Stimulated activated CD8-positive, alpha-beta memory T cell treated with anti-CD3 and anti-CD28 coated beads, Interleukin-2, amount 100 ng/mL, for 1 hour (primary cell): ENCODE measurements at places on chromosomes 7 and 10.
A peak's percentile ranks its signal among the peaks of the same experiment; 100 is the strongest.

DNA sequence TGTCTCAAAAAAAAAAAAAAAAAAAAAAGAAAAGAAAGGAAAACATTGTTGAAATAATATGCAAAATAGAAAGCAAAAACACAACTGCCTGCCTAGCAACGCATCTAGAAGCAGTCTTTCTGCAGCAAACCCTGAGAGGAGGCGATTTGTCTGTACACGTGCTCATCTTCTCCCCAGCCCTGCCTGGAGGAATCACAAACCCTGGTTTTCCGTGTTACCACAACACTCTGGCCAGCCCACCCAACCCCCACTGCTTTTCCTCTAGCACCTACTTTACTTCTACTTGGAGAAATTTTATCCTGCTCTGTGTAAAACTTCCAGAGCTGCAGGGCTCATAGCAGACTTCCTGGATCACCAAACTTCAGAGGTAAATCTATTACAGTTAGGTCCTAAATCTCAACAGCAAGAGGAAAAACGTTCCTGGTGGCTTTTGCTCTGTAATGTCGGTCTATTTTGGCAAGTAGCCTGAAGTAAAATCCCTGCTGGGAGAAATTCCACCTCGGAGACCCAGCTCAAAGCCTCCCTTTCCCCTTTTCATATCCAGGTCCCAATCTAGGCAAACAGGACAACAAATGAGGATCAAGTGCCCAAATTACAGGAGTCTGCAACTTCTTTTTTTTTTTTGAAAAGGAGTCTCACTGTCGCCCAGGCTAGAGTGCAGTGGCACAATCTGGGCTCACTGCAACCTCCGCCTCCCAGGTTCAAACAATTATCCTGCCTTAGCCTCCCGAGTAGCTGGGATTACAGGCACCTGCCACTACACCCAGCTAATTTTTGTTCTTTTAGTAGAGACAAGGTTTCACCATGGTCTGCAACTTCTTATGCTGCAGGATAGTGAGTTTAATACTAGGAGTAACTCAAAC lies 91.6 kb downstream of the DNMBP start:
- no peak for DNase-seq

DNA sequence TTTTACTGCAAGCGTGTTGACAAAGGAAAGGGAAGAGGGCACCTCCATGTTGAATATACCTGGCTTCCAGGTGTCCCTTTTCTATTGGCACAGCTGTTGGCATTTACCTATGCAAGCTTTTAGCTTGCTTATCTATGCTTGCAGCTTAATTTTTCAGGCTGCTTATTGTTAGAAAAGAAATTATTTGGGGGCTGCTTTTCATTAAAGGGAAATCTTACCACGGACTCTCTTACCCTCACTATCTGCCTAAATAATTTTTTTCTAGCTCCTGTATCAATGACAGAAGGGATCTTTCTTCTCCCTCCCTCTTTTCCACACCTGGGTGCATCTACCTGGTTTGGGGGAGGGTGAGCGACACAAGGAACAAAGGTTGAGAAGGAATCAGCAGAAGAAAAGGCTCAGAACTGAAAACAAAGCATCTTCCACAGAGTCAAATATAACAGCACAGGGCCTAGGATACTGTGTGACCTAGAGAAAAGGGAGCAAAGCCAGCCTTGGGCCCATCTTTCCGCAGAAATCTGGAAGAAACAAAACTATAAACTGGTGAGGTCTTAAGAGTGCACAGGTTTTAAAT lies 15.2 kb upstream of the GJC3 start:
- no peak for DNase-seq

GRCh38 chr10:119120875-119121274 lies 17.0 kb downstream of the DENND10 start:
- no peak for DNase-seq

GRCh38 chr7:137960020-137960419 lies 41.9 kb downstream of the CREB3L2 start:
- no peak for DNase-seq

- no peak for DNase-seq
Measured at GRCh38 chr7:157841773-157842370, 505.1 kb downstream of the DNAJB6 start.

DNA sequence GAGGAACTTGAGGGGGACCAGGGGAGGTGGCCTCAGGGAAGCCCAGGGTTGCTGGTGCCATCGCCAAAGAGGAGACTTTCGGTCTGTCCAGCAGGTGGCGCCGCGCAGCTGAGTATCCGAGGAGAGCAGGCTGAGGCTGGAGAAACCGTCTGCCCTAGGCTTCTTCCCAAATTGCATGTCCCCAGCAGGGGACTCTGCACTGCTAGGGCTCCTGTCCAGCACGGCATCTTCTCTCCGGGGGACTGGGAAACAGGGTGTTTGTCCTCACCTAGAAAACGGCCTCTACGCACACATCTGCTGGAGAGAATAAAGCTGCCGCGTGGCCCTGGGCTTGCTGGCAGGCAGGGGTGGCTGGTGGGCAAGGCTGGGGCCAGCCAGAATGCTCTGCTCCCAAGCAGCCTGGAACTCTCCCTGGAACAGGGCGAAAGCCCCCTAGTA lies 161.9 kb downstream of the SH2D4B start:
- DNase-seq: peak; percentile 36

DNA sequence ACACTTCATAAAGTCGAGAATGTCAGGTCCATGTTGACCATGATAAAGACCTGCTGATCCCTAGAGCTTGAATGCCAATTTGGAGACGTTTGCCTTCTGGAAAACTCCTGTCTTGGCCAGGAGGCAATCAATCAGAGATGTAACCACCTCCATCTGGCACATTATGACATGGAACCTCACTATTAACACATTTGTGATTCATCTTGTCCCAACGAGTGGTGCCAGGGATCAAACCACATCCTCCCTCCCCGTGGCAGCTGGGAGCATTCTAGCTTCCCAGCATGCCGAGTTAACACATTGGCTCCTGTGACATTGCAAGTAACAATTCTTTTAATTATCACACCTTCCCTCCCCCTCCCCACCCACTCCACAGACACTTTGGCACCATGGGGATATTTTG lies 84.0 kb upstream of the PPP1R17 start:
- no peak for DNase-seq

DNA sequence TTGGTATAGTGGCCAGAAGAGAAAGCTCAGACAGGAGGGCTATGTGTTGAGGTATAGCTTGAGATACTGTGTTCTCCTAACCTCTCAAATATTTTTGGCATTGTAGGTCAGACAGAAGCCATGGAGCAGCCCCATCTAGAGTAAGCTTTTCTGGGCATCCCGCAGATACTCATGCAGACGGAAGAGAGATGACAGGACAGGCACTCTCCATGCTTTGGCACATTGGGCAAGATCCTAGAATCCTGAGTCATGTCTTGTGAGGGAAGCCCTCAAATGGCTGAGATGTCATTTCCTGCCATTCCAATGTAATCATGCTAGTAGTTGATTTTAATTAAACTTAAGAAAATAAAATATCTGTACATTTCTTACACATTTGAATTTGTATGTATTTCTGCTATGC lies 16.8 kb upstream of the KIF20B start:
- no peak for DNase-seq

GRCh38 chr10:13642293-13642692 lies 55.5 kb downstream of the PRPF18 start:
- DNase-seq: no peak

- no peak for DNase-seq
Measured at GRCh38 chr10:133405272-133405671, 11.3 kb downstream of the MTG1 start.

GRCh38 chr10:51789118-51789517 lies 89.7 kb upstream of the CSTF2T start:
- DNase-seq: no peak

DNA sequence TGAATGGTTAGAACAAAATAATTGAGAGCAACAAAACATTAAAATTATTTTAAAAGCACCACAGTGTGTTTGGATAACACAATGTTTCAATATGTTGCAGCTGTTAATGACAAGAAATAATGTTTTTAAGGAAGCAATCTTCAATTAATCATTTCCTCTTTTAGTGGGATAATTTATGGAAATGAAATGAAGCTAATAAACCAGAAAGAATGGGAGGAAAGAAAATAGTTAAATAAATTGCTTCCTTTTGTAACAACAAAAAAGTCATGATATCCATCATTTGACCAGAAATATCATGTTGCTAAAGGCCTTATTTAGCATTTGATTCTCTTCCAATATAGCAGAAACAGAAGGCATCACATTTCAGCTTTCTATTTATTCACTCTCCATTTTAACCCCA lies 224.5 kb downstream of the SEMA3A start:
- no peak for DNase-seq

- DNase-seq: no peak
Measured at GRCh38 chr7:18901351-18901750, 216.1 kb downstream of the TWIST1 start.

DNA sequence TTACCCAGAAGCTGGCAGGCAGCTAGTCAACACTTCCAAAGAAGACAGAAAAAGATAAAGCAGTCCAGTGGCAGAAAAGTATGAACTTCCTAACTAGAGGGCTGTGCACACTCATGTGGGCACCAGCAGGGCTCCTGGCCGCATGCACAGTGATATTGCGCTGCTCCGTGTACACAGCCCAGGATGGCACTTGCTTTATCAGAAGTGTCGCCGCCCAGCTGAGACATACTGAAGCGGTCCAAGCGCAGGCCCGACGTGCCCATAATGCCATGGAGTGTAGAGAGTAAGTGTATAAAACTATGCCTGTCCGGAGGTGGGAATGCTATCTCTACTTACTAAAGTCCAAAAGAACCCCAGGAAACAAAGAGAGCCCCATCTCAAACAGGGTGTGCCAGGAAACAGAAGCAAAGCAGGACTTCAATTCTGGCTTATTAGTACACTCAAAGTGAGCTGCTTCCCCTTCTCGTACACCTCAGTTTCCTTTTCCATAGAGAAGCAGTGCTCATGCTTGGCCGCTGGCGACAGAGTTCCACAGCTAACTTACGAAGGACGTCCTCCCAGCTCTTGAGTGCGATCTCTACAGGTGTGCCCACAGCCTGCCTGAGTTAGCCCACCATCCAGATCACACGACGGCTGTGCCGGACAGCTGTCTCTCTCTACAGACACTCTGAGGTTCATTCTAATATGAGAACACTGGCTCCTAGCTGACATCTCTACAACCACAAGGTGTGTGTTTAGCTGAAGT lies 234.3 kb downstream of the COBL start:
- DNase-seq: no peak

DNA sequence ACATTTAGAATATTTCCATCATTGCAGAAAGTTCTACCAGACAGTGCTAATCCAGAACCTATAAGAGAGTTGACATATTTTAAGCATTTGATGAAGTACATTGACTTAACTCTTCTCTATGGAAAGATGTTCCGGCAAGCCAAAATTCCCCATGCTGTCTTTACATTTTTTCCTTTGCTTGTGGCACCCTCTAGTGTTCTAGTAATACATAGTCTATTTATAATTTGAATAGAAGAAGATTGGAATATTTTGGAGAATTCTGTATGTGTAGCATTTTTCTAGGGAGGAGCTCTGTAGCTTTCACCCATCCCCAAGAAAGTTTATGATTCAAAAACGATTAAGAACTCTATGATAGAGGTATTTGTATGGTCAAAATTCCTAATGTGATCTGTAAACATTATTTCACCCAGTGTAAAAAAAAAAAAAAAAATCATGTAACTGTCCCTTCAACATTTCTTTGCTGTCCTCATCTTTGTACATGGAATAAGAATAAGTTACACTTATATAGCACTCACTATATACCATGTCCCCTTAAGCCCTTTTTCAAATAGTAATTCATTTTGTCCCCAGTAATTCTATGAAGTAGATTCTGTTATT lies 33.2 kb downstream of the NRF1 start:
- DNase-seq: no peak

DNA sequence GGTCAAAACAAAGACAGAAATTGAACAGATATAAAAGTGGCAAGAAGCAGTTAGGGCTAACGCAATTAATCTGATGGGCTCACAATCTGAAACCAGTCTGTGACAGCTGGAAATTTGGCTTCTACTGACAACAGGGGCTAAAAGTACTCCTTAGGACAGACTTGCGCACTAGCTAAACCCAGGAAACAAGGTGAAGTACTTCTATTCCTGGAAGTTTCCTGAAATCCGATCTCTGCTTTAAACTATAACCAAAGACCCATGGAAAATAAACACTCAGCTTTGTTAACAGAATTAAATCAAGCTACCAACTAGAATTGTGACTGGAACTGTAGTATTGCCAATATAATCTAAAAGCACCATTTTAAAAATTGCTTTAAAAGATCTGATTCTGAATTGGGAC lies 520.2 kb upstream of the ZWINT start:
- no peak for DNase-seq

- DNase-seq: peak; percentile 100
Measured at GRCh38 chr7:158829342-158830210, at the start of gene ESYT2. Gene ESYT2, minus strand, starts transcription at chr7:158829509. Its CDS starts 91 bp downstream, at chr7:158829418.

DNA sequence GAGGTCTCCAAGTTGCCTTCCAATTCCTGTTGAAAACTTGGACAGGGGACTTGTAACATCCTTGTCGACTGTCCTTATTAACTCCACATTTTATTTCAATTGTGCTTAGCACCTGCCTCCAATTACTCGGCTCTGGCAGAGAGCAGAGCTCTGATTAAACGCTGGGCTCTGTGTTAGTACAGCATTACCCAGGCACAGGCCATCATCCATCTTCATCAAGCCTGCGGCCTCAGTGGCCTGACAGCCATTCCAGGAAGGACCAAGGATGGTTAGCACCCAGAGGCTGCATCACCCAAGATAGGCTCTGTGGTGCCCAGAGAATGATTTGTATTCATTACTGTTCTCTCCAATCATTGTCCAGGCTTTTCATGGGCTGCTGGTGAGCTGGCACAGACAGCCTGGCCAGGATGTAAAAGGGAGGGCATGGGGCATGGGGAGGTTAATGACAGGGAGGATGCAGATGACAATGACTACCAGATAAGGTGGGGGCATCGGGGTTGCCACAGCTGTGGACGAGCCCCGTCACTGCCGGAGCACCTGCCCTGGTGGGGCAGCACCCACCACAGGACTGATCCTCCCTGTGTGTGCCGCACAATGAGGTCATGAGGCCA lies 123.3 kb downstream of the PTPN20 start:
- no peak for DNase-seq

DNA sequence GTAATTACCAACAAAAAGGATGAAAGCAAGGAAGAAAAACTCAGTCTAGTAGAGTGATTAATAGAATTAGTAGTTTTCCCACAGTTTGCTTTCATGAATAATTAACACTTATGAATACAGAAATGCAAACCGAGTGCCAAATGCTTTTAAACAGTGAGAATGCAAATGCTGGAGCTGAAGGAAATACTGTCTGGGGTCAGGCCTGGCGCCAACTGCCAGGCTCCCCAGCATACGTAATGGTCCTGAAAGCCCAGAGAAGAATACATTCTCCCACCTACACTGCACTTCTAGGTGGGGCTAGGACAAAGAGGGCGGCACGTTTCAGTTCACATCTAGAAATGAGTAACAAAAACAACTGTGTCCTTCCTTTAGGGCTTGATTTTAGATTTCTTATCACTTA lies 30.0 kb downstream of the GLUD1 start:
- no peak for DNase-seq

GRCh38 chr7:22548313-22548712 lies 48.3 kb upstream of the STEAP1B start:
- no peak for DNase-seq

GRCh38 chr10:89296220-89296648 lies 5.6 kb upstream of the IFIT2 start:
- DNase-seq: no peak
